Spinal cord (tissue), 10 donors: ENCODE measurements at places on chromosomes 6 and 20. TPM values are rescaled to one million over a fixed set of nuclear protein-coding genes. Genes with fewer than 3 reads are reported as not detected.
A peak's percentile ranks its signal among the peaks of the same experiment; 100 is the strongest.

GRCh38 chr6:45737331-45738056, 278.2 kb downstream of the CLIC5 start:
- DNase-seq: no peak

GRCh38 chr6:134233180-134233955, 84.5 kb downstream of the SGK1 start:
- DNase-seq: no peak

GRCh38 chr6:103729658-103730057, 1130.1 kb downstream of the HACE1 start:
- DNase-seq: no peak

GRCh38 chr20:32779500-32780211, 17.5 kb downstream of the DNMT3B start:
- DNase-seq: no peak

GRCh38 chr20:33209789-33210188, 7.4 kb upstream of the BPIFA3 start:
- DNase-seq: peak; percentile 38

GRCh38 chr6:125811259-125811658, 20.5 kb downstream of the NCOA7 start:
- no peak for DNase-seq

DNA sequence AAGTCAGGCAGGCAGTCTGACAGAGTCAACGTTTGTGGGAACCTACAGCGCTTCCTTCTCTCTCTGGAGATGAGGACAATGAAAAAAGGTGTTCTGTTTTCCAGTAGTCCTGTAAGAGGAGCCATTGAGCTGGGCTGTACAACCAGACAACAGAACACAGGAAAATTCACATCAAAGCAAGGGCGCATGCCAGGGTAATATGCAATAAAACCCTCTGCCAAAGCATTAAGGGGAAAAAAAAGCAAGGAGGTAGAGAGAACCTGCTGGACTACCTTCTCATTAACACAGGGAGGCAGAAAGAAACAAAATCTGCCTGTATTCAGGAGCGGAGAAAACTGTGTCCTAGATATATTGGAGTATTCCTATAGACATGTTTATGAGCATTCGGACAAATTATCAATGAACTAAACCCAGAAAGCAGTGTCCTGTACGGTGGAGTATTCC, 1.3 kb downstream of the RNF24 start:
- DNase-seq: peak; percentile 56

DNA sequence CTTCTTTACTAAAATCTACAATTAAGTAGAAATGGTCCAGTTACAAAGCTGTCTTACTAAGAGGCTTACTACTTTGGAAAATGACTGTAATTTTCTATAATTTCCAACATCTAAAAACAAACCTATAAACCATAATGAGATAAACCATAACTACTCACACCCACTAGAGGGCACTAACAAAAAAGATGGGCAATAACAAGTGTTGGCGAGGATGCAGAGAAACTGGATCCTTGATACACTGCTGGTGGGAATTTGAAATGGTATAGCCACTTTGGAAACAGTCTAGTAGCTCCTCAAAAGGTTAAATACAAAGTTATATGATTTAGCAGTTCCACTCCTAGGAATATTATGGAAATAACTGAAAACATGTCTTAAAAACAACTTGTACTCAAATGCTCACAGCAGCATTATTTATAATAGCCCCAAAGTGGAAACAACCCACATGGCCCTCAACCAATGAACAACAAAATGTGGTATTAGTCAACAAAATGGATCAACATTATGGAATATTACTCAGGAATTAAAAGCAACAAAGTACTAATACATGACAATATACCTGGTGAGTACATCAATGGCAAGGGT, 50.6 kb downstream of the GJA10 start:
- no peak for DNase-seq

- no peak for DNase-seq
Observed at GRCh38 chr20:47126709-47127108, 229.8 kb downstream of the ZMYND8 start.

DNA sequence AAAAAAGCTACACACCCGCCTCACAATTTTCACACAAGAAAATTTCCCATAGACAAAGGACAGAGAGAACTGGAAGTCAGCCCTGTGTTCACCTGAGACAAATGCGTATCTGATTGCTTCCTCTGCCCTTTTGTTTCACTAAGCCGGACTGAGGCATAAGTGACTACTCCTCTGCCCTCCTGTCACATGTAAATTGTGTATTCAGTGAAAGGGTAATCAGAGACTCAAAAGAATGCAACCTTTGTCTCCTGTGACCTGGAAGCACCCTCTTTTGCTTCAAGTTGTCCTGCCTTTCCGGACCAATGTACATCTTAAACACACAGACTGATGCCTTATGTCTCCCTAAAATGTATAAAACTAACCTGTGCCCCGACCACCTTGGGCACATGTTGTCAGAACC, 483.8 kb upstream of the EYS start:
- DNase-seq: no peak

GRCh38 chr20:8227293-8227692, 95.2 kb downstream of the PLCB1 start:
- DNase-seq: no peak

- DNase-seq: no peak
Observed at GRCh38 chr6:87754828-87755227, 52.8 kb upstream of the AKIRIN2 start.

Gene CLIC5
- polyA plus RNA-seq: 6.5 TPM

Gene APOM
- polyA plus RNA-seq: 6.7 TPM

Gene ACAT2
- 125 TPM for polyA plus RNA-seq

Gene SPAG4
- 4.2 TPM for polyA plus RNA-seq
